ENCODE measurements at places on chromosomes 7 and 10.

- DNase-seq, result no peak
Observed at GRCh38 chr7:1899951-1900762, 230.1 kb downstream of the ELFN1 start.

DNA sequence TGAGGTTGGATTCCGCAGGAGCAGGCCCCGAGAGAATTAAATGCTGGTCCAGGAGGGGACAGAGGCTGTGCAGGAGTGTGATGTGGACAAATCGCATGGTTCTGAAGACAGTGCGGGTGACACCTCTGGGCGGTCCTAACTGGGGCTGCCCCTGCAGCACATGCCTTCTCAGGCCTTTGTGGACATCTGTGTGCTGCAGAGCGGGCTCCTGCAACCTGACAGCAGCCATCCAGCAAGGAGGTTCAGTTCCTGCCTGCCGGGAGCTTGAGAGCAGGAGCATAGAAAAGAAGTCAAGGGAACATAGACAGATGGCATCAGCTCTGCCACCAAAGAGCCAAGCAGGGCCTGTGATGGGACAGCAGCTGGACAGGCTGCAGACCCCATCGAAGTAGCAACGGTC lies 135.9 kb upstream of the PPP2R2D start:
- no peak for DNase-seq

DNA sequence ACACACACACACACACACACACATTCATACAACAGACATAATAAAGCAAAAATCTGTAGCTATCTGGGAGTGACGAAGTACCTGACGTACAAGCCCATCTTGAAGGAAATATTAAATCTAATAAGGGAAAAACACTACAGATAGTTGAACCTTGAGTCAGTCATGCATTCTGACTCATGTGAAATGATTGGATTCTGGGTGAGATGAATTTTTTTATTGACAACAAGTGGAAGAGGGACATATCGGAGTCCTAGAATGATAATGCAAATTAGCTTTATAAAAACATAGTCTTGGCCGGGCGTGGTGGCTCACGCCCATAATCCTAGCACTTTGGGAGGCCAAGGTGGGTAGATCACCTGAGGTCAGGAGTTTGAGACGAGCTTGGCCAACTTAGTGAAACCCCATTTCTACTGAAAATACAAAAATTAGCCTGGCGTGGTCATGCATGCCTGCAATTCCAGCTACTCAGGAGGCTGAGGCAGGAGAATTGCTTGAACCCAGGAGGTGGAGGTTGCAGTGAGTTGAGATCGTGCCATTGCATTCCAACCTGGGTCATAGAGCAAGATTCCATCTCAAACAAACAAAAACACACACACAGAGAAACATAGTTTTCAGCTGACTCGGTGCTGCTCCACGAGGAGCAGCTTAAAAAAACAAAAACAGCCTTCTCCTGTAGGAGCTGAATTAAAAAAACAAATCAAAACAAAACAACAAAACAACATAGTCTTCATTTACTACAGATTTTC lies 154.4 kb upstream of the MKLN1 start:
- DNase-seq, result no peak

- DNase-seq, result no peak
Observed at GRCh38 chr10:70510904-70511303, 32.3 kb downstream of the PALD1 start.

DNA sequence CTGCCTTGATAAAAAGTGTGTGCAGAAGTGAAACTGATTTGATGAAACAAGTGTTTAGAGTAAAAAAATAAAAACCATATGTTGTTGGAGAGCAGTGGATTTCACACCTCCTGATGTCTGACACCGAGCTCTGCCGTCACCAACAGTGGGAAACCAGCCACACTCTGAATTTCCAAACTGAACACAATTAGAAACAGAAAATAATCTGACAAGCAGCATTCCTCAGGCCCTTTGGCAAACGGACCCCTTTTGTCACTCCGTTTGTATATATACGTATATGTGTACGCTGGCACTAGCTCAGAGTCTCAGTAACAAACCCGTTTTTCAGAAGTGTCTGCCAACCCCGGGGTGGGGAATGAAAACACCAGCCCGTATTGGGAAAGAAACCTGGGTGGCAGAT lies 32.4 kb downstream of the TACC2 start:
- no peak for DNase-seq

- DNase-seq, result no peak
Observed at GRCh38 chr7:98348726-98349474, 52.0 kb downstream of the BAIAP2L1 start.

Data from GM12865 (cell line).